ENCODE measurements at places on chromosomes 16 and 17.
A peak's percentile ranks its signal among the peaks of the same experiment; 100 is the strongest.

GRCh38 chr17:79183293-79184158 is 108.9 kb downstream of the ENGASE start:
- peak; percentile 31 for DNase-seq

DNA sequence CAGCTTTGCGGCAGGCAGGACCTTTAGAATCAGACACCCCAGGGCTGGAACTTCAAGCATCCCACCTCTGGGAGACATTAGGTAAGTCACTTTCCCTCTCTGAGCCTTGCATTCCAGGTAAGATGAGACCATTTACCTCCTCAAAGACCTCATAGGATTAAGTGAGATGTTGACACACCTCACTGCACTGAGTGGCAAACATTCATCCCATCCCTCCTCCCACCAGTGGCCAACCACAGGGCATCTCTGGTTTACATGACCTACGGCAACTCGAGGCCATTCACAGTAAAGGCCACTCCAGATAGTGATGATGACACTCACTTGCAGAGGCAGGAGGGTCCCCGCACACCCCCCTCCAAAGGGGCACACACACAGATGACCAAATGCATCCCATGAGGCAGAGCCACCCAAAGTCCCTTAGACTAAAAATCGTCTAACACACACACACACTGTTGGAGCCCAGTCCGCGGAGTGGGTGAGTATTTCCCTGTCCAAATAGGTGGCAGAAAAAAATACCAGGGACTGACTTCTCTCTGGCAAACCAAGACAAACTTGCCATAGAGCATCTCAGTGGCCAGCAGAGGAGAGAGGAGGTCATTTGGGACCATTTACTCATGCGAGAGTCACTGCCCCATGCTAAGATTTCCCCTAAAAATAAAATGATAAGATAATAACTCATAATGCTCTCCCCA is 454.9 kb downstream of the SOX9 start:
- DNase-seq = no peak

GRCh38 chr17:31389657-31390381 is 1.7 kb upstream of the RAB11FIP4 start:
- DNase-seq = no peak

DNA sequence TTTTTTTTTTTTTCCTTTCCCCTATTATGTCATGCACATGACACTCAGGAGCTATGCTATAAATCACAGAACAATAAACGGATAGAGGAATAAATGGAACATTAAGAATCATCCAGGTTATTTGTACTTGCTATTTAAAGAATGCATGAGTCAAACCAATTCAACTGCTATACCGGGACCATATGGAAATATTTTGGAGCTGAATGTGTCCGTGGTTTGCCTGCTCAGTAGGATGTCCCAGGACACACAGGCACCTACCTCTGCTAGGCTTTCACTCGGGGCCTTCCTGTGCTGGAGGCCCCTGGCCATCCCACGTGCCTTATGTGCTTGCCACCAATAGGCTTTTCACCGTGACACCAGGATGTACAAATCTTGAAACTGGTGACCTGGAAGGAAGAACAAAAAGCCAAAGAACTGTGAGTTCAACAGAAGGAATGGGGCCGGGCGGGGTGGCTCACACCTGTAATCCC is 15.3 kb upstream of the SEC14L1 start:
- peak; percentile 86 for DNase-seq

- DNase-seq = no peak
Observed at GRCh38 chr16:50600582-50601283, 52.5 kb downstream of the NKD1 start.

GRCh38 chr16:12061336-12062055 is 85.0 kb downstream of the SNX29 start:
- peak; percentile 49 for DNase-seq

DNA sequence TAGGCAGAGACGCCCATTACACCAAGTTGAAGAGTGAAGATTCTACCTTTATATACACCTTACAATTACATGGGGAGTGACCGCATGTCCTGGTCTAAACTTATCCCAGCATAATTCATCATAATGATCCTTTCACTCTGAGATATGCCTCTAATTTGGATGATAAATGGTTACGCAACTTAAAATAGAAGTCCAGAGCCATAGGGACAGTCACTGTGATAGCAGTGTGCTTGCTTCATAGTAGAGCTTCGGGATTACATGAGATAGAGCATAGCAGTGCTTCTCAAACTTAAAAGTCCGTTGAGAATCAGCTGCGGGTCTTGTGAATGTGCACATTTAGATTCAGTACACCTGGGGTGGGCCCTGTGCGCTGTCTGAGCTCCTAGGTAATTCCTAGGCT is 16.9 kb downstream of the USP10 start:
- no peak for DNase-seq

DNA sequence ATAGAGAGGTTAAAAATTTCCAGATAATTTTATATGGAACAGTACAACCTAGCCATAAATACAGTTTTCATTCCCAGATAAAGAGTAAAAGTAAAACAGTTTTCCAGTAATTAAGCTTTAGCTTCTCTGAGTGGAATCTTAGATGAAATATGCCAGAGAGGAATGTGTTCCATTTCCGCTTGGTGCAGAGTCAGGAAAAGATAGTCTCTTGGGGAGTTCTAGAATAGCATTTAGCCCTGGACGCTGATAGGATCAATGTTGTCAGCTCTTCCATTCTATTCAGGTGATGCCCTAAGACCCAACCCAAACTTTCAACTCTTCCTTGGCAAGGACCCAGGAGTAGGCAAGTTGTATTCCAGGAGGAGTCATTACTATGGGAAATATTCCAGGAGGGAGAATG is 30.9 kb upstream of the ABCA3 start:
- DNase-seq = no peak

- peak; percentile 44 for DNase-seq
Observed at GRCh38 chr17:77508047-77508715, 367.4 kb downstream of the SEC14L1 start.

- DNase-seq = peak; percentile 51
Observed at GRCh38 chr16:85195900-85196772, 83.9 kb upstream of the CIBAR2 start.

GRCh38 chr17:2797226-2797625 is 988 bp downstream of the RAP1GAP2 start:
- DNase-seq = no peak

DNA sequence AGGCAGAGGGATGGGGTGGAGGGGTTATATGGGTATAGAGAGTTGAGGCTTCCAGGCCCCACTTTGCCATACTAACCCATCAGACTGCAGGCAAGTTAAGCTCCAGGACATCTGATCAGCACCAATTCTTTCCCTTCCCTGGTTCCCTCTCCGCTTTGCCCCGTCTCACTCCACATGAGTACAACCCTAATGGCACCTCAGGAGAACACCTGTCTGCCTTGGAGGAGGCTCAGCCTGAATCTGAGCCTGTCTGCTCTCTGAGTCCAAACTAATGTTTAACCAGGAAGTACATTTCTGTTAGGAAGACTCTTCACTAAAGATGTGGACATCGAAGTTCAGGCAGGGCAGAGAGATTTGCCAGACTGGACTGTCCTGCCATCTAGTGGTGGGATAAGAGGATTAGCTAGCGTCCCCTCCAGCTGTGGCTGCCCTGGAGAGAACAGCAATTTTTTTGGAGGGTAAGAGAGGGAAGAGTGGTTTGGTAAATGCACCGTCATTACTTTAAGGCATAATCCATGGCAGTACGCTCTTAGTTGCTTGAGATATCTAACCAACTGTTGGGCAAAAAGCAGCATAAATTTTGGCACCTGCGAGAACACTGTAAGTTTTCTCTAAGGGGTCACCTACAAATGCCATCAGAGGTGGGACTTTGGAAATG is 29.2 kb upstream of the LRRC75A start:
- DNase-seq = peak; percentile 81

- no peak for DNase-seq
Observed at GRCh38 chr17:9308069-9308468, 267.6 kb downstream of the STX8 start.

DNA sequence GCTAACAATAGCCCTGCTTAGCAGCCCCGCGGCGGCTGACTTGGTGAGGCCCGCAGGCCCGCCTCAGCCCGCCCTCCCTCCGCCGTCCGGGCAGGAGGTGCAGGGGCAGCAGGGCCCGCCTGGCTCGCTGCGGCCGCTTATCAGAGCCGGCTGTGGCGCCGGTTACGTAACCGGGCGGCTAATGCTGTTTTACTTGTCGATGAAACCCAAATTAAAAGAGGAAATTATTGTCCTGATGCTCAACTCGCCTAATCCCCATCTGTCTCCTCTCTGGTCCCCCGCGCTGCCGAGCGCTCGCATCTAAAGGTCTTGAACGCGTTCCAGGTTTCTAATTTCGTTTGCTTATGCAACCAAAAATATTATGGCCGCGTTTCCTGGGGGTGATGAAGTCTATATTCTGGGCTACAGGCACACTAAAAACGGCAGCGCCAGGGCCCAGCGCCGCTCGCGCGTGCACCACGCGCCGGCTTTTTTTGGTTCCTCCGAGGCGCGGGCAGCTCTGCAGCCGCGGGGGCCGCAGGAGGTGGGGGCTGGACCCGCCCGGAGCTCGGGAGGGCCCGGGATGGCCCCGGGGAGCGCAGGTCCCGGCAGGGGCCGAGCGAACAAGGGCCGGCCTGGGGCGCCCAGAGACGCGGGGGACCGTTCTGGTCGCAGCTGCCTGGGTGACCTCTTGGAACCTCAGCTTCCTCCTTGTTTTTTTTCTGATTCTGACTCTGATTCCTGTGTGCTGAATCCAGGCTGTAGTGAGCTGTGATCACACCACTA is 65.2 kb upstream of the TOB1 start:
- DNase-seq = peak; percentile 91

GRCh38 chr17:50637829-50638605 is 3.3 kb downstream of the ABCC3 start:
- no peak for DNase-seq

- DNase-seq = no peak
Observed at GRCh38 chr16:58002416-58002800, 1.2 kb downstream of the USB1 start.

GRCh38 chr16:65601781-65602180 is 479.9 kb upstream of the CDH11 start:
- DNase-seq = no peak

GRCh38 chr17:9936095-9936494 is 31.0 kb upstream of the RCVRN start:
- no peak for DNase-seq

DNA sequence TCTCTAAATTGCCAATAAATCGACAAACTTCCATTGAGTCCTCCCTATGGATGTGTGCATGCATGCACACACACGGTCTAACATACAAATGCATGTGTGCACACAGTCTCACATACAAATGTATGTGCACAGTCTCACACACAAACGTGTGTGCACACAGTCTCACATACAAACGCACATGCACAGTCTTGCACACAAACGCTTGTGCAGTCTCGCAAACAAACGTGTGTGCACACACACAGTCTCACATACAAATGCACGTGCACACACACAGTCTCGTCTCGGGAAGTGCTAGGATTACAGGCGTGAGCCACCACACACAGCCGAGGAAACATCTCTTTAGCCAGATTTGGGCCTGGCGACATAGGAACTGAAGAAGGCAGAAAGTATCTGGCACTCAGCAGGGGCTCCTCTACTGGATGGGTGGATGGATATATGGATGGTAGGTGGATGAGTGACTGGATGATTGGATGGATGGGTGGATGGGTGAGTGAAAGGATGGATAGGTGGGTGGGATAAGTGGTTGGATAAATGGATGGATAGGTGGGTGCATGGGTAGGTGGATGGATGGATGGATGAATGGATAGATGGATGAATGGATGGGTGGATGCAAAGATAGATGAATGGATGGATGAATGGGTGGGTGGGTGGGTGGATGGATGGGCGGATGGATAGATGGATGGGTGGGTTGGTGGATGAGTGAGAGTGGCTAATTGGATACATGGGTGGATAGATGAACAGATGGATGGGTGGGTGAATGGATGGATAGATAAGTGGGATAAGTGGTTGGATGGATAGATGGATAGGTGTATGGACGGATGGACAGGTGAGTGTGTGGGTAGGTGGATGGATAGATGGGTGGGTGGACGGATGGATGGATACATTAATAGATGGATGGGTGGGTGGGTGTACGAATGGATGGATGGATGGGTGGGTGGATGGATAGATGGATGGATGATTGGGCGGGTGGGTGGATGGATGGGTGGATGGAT is 48.9 kb upstream of the FASN start:
- no peak for DNase-seq

- no peak for DNase-seq
Observed at GRCh38 chr16:5607169-5607568, 509.6 kb upstream of the EEF2KMT start.

- DNase-seq = no peak
Observed at GRCh38 chr16:49661465-49662187, 194.3 kb downstream of the ZNF423 start.

- no peak for DNase-seq
Observed at GRCh38 chr16:56336071-56336688, 89.2 kb downstream of the AMFR start.

- no peak for DNase-seq
Observed at GRCh38 chr17:73795730-73796129, 151.5 kb upstream of the SDK2 start.

DNA sequence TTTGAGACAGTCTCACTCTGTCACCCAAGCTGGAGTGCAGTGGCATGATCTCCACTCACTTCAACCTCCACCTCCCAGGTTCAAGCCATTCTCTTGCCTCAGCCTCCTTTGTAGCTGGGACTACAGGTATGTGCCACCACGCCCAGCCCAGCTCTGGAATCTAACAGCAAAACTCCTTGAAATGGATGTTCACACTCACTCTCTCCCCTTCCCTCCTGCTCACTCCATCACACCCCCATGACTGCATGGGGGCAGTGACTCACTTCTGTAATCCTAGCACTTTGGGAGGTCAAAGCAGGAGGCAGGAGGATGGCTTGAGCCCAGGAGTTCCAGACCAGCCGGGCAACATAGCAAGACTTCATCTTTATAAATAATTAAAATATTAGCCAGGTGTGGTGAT is 11.1 kb upstream of the TFAP4 start:
- peak; percentile 54 for DNase-seq

- peak; percentile 57 for DNase-seq
Observed at GRCh38 chr17:46940692-46941404, 17.9 kb downstream of the GOSR2 start.

DNA sequence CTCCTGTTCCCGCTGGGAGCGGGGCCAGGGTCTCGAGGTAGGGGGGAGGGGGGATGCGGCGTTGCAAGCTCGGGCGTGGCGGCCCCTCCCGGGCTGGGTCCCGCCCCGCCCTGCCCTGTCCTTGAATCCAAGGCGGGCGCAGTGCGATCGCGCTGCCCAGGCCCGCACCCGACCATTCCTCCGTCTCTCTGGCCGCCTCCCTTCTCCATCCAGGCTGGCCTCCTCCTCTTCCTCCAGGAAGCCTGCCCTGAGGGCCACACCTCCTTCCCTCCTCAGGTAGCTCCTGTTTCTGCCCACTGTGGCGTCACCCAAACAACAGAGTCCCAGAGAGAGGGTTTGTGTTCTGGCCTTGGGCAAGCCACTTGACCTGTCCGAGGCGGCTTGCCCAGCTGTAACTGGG is 43.0 kb upstream of the TAC4 start:
- DNase-seq = no peak

DNA sequence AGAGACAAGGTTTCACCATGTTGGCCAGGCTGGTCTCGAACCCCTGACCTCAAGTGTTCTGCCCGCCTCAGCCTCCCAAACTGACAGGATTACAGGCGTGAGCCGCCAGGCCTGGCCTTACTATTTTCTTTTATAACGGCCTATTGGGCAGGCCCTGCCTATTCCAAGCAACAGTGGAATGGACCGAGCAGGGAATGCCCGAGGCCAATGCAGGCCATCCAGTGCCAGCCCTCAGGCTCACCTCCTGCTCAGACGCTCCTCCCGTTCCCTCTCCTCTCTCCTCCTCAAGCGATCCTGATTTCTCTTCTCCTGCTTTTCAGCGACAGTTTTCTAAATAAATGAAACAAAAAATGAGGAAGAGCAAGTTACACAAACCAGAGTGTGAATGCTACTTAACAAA is 12.4 kb downstream of the HBQ1 start:
- DNase-seq = no peak

Measured in foreskin fibroblast (primary cell).